ENCODE measurements at places on chromosomes 7 and 10. TPM values are rescaled to one million over a fixed set of nuclear protein-coding genes. Genes with fewer than 3 reads are reported as not detected.

- DNase-seq = no peak
Measured at GRCh38 chr10:51176976-51177695, 102.8 kb downstream of the PRKG1 start.

DNA sequence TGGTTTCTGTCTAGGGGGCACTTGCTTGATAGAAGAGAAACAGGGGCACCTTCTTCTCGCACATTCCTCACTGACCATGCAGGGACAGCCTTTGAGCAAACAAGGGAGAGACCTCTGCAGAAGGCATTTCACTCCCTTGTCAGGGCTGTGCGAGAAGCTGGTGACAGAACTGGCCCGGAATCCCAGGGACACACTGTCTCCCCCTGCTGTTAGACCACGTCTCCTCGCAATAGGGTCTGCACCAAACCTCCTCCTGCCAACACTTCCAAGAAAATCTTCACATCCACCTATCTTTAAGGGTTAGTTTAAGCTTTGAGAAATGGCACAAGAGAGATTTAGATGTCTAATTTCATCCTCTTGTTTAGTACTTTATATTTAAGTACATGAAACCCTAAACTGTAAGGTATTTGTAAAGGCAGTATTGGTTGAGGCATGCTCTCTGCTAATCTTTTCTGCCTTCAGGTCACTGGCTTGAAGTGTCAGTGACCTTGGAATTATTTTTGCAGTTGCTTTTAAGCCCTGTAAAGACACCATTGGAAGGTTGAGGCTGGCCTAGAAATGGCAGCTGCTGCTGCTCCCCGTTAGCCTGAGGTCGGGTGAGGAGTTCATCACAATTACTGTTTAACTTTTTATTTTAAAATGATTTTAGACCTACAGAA, 37.0 kb downstream of the RBM20 start:
- peak; percentile 49 for DNase-seq

GRCh38 chr10:110192552-110192951, 14.9 kb upstream of the MXI1 start:
- no peak for DNase-seq

DNA sequence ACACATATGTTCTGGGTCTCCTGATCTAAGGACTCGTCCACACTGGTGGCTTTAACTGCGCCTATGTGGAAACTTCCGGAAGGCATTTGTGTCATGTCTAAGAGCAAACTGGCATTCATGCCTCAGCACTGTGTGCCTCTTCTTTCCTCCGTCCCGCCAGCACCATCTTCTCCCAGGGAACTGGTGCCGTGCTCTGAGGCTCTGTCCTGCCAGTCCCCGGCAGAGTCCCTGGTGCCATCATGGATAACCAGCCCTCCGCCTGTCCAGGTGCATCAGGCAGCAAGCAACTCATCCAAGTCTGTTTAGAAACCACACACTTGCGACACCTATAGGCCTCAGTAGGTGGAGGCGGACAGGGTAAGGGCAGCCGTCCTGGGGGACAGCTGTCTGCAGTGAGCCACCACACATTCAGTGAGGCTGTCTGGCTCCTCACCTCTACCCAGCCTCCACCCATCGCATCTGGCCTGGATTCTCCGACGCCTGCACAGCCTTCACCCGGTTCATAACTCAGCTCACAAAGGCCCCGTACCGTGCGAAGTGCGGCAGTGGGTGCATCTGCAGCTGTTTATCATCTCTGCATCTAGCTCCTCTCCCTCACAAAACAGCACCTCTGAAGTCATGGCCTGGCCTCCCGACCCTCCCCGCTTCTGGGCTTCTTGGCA, 162.7 kb downstream of the DIP2C start:
- peak; percentile 40 for DNase-seq

MPP7 gene
- total RNA-seq = 2.2 TPM
